Pulmonary artery endothelial cell (primary cell): ENCODE measurements at places on chromosomes 5 and 9. TPM values are rescaled to one million over a fixed set of nuclear protein-coding genes. Genes with fewer than 3 reads are reported as not detected.

Gene RACK1
- total RNA-seq = 5,736 and 8,367 TPM in 2 replicates

Gene SAXO1
- total RNA-seq = under 0.01 TPM in 1 of 2 replicates, not detected in the other

Gene DNAJB5
- total RNA-seq = 9.1 and 9.6 TPM in 2 replicates

Gene LCNL1
- total RNA-seq = not detected in 2 replicates

Gene MVB12B
- total RNA-seq = 1.1 and 1.8 TPM in 2 replicates

Gene PLEKHG4B
- total RNA-seq = not detected in 2 replicates

Gene CDX1
- not detected in 2 replicates for total RNA-seq

Gene PALM2AKAP2
- total RNA-seq = under 0.01 and 0.46 TPM in 2 replicates

Gene SLC46A2
- not detected in 2 replicates for total RNA-seq

Gene TLX3
- not detected in 2 replicates for total RNA-seq

Gene SHOC1
- total RNA-seq = not detected in 2 replicates

Gene ACTBL2
- total RNA-seq = not detected in 2 replicates

Gene UBE2QL1
- total RNA-seq = under 0.01 TPM in 1 of 2 replicates, not detected in the other

Gene PCDHGA3
- total RNA-seq = 0.21 and 0.26 TPM in 2 replicates

Gene TAS2R1
- not detected in 2 replicates for total RNA-seq

Gene ST8SIA4
- 1.1 and 3.2 TPM in 2 replicates for total RNA-seq

Gene DRD1
- not detected in 2 replicates for total RNA-seq

Gene BRINP1
- 0.11 TPM in 1 of 2 replicates, not detected in the other for total RNA-seq

Gene SPATA31C1
- total RNA-seq = not detected in 2 replicates

Gene LCN15
- total RNA-seq = not detected in 2 replicates

Gene ZNF608
- 11.7 and 21.6 TPM in 2 replicates for total RNA-seq

Gene SUB1
- 93.1 and 173 TPM in 2 replicates for total RNA-seq

Gene SLC6A3
- not detected in 2 replicates for total RNA-seq

Gene EIF4E1B
- total RNA-seq = not detected in 2 replicates
